Gastroesophageal sphincter (tissue), 4 donors: ENCODE measurements at places on chromosomes 7 and 10.

- H3K4me3 ChIP-seq = no peak overlapping the region
- H3K4me1 ChIP-seq = peaks cover 75% of the 10 kb centered on the region
- no peaks in the 10 kb centered on the region for H3K27me3 ChIP-seq
- no peak for ATAC-seq
Observed at GRCh38 chr10:17003651-17004286, 125.8 kb downstream of the CUBN start.

DNA sequence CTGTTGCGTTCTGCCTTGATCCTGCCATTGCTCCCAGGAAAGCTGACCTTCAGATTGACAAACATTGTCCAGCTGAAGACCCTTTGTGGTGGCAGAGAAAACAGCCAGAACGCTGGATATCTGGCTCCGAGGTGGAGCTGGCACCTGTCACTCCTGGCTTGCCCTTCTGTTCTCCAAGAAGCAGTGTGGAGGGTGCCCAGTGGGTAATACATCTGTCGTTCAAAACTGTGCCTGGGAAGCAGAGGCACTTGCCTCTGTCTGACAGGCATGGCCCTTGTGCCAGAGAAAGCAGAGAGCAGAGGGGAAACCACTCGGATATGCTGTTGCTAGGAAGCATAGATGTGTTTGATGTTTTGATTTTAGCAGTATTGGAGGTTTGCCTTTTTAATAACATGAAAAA is 231.4 kb downstream of the BMPER start:
- no peak for ATAC-seq
- H3K27ac ChIP-seq = no peak overlapping the region
- H3K27me3 ChIP-seq = no peaks in the 10 kb centered on the region
- no peak overlapping the region for H3K4me3 ChIP-seq

GRCh38 chr7:70188901-70189650 is 590.8 kb downstream of the AUTS2 start:
- no peak for ATAC-seq
- H3K27ac ChIP-seq = no peak overlapping the region
- no peak overlapping the region for H3K4me3 ChIP-seq
- no peaks in the 10 kb centered on the region for H3K27me3 ChIP-seq
- H3K4me1 ChIP-seq = peaks cover 16% of the 10 kb centered on the region

GRCh38 chr7:30148951-30149459 is 14.2 kb downstream of the MTURN start:
- H3K4me3 ChIP-seq = peak overlapping the region; percentile 6
- H3K27ac ChIP-seq = no peak overlapping the region
- no peaks in the 10 kb centered on the region for H3K36me3 ChIP-seq
- H3K27me3 ChIP-seq = no peaks in the 10 kb centered on the region
- ATAC-seq = no peak
- H3K4me1 ChIP-seq = peaks cover 72% of the 10 kb centered on the region

DNA sequence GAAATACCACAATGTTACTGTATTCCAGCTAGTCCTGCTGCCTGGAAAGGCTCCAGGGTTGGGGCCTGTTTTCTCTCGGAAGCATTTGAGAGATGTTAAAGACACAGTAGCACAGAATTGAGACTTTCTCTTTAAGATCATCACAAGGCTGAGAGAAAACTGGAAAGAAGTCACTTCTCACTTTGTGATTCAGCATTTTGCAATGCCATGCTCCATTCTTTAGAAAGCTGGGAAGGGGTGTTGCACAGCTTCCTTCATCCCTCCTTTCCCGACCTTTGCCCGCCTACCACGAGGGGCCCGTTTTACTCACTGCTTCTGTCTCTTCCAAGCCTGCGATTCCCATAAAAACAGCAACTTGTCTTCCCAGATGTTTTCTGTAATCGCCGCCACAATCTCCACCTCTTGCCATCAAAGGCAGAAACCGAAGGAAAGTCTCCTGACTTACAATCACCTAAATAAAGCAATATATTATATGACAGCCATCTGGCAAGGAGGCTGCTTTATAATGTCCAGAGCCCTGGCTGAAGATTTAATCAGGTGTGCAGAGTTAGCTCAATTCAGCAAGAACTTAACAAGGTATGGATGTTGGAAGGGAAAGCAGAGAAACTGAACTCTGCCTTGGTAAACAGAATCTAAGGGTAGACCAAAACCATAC is 18.9 kb downstream of the NOD1 start:
- peaks cover 31% of the 10 kb centered on the region for H3K36me3 ChIP-seq
- H3K4me3 ChIP-seq = no peak overlapping the region
- peak overlapping the region; percentile 71 for H3K27ac ChIP-seq
- peaks cover 25% of the 10 kb centered on the region for H3K4me1 ChIP-seq

DNA sequence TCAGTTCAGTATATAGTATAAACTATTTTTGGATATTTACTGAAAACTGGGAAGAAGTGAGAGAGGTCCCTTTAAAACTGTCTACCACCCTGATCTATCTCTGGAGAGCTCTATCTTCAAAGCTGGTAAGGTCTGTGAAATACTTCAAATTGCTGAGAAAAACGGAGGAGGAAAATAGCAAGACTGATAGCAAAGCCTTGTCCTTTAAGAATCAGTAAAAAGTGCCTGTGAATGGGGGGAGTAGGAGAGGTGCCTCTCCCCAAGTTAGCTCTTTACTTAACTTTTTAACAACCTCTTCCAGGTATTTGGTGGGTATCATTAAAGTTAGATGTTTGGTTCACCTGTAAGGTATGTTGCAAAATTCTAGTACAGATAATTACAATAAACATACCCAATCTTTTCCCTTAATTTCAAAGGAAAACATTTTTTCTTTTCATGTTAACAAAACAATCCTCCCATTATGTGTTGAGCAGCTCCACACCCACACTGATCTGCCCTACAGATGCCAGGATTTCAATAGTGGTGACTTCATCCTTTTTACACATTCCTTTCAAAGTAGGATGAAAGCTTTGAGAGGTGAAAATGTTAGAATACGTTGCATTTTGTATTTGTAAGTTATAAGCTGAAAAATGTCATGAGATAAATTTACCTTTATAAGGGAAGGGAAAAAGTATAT is 149.2 kb downstream of the CRPPA start:
- H3K4me1 ChIP-seq = no peaks in the 10 kb centered on the region
- no peak overlapping the region for H3K27ac ChIP-seq
- ATAC-seq = no peak
- H3K36me3 ChIP-seq = no peaks in the 10 kb centered on the region

DNA sequence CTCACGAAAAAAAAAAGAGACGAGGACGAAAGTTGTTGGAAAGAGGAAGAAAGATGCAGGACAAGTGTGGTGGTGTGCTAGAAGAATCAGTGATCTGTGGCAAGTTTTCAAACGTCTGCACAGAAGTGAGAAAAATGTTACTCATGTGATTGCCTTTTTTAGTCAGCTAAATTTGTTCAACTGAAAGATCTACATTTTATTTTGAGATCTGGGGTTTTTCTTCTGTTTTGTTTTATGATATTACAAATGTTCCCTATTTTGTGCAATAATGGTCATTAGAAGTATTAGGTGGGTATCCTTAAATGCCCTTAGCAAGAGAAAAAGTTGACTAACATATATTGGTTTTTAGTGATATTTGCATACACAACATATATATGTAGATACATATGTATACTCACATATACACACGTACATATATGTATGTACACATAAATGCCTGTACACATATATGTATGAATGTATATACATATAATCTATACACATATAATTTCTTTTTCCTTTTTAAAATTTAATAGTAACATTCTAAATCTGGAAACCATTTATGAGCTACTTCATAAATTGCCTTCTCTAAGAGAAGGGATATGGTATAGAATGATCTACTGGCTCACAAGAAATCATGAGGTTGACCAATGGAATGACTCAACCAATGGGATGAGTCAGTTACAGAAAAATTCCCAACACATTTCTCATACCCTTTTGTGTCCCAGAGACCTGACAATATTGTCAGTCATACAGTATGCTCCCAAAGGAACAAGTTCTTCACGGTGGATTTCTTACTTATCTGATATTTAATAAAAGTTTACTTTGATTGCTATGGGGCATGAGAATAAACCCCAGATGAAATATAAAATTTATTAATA is 38.4 kb downstream of the SLC39A12 start:
- H3K27ac ChIP-seq = no peak overlapping the region
- no peak overlapping the region for H3K4me3 ChIP-seq
- ATAC-seq = no peak
- no peaks in the 10 kb centered on the region for H3K27me3 ChIP-seq

GRCh38 chr10:128048819-128049210 is 77.4 kb downstream of the MKI67 start:
- H3K27ac ChIP-seq = peak overlapping the region; percentile 67
- ATAC-seq = no peak
- H3K4me3 ChIP-seq = peak overlapping the region; percentile 32
- no peaks in the 10 kb centered on the region for H3K27me3 ChIP-seq
- no peaks in the 10 kb centered on the region for H3K36me3 ChIP-seq

DNA sequence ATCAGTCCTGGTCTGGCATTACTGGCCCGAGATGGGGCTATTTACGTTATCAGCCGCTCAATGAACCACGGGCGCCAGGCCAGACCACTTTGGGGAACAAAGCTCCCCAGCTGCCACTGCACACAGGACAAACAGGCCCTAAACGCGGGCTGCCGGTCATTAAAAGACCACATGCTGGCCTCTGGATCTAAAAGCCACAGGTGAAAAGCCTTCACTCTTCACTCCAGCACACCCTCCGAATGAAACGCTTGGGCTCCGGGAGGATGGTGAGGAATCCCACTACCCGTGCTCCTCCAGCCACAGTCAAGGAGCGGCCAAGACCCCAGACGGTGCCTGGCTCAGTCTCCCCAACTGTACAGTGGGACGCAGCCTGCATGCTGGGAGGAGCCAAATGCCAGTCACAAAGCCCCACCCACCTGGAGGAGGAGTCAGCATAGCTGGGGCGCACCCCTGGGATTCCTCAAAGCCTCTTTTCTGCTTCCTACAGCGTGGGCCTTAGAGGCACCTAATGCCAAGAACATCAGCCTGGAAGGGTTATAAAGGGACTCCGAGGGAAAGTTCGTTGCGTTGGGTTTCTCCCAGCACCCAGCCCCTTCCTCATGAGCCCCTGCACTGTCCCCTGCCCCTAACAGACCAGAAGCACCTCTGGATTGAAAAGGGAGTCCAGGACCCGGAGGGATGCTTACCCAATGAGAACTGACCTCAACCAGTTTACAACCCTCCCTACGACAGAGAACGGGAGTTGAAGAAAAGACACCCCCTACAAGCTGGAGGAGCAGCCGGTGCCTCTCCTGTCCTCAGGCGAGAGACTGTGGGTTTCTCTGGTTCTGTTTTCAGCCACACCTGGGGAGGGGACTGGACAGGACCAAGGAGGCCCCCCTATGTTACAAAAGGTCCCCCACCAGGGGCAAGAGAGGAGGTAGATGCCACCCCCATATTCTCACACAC is 4.7 kb downstream of the PDGFA start:
- peaks cover 25% of the 10 kb centered on the region for H3K36me3 ChIP-seq
- no peak for ATAC-seq
- H3K4me3 ChIP-seq = no peak overlapping the region
- H3K27me3 ChIP-seq = no peaks in the 10 kb centered on the region

GRCh38 chr10:47247148-47248059 is 52.6 kb upstream of the GDF10 start:
- H3K36me3 ChIP-seq = no peaks in the 10 kb centered on the region
- H3K4me3 ChIP-seq = no peak overlapping the region
- H3K27ac ChIP-seq = no peak overlapping the region
- H3K27me3 ChIP-seq = no peaks in the 10 kb centered on the region
- ATAC-seq = no peak

GRCh38 chr7:85521108-85521694 is 334.3 kb upstream of the SEMA3D start:
- no peak for ATAC-seq
- H3K4me1 ChIP-seq = no peaks in the 10 kb centered on the region
- no peak overlapping the region for H3K27ac ChIP-seq
- H3K27me3 ChIP-seq = no peaks in the 10 kb centered on the region
- no peak overlapping the region for H3K4me3 ChIP-seq

DNA sequence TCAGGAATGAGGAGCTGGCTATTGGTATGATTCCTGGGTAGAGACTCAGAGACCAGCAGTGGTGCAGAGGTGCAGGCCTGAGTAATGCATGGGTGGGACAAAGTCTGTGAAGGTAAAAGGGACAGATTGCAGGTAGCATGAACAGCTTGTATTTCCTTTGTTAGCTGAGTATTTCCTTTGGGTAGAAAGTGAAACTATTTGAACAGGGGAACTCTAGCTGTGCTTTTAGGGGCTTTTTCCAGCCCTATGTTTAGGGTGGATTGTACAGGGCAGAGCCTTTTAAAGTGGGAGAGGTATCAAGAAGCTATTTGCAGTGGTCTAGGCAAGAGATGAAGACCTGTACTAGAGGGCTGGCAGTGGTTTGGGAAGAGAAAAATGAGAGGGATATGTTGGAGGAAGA is 739.9 kb downstream of the REEP3 start:
- no peaks in the 10 kb centered on the region for H3K36me3 ChIP-seq
- no peak for ATAC-seq
- no peak overlapping the region for H3K27ac ChIP-seq
- H3K4me1 ChIP-seq = no peaks in the 10 kb centered on the region
- H3K4me3 ChIP-seq = no peak overlapping the region
- no peaks in the 10 kb centered on the region for H3K27me3 ChIP-seq

GRCh38 chr10:45278860-45279498 is 36.4 kb downstream of the OR13A1 start:
- no peaks in the 10 kb centered on the region for H3K36me3 ChIP-seq
- no peaks in the 10 kb centered on the region for H3K4me1 ChIP-seq
- no peaks in the 10 kb centered on the region for H3K27me3 ChIP-seq
- H3K27ac ChIP-seq = no peak overlapping the region
- H3K4me3 ChIP-seq = no peak overlapping the region
- no peak for ATAC-seq

GRCh38 chr7:48959676-48960075 is 35.3 kb downstream of the CDC14C start:
- no peaks in the 10 kb centered on the region for H3K4me1 ChIP-seq
- H3K27me3 ChIP-seq = no peaks in the 10 kb centered on the region
- no peak overlapping the region for H3K4me3 ChIP-seq
- no peak for ATAC-seq

DNA sequence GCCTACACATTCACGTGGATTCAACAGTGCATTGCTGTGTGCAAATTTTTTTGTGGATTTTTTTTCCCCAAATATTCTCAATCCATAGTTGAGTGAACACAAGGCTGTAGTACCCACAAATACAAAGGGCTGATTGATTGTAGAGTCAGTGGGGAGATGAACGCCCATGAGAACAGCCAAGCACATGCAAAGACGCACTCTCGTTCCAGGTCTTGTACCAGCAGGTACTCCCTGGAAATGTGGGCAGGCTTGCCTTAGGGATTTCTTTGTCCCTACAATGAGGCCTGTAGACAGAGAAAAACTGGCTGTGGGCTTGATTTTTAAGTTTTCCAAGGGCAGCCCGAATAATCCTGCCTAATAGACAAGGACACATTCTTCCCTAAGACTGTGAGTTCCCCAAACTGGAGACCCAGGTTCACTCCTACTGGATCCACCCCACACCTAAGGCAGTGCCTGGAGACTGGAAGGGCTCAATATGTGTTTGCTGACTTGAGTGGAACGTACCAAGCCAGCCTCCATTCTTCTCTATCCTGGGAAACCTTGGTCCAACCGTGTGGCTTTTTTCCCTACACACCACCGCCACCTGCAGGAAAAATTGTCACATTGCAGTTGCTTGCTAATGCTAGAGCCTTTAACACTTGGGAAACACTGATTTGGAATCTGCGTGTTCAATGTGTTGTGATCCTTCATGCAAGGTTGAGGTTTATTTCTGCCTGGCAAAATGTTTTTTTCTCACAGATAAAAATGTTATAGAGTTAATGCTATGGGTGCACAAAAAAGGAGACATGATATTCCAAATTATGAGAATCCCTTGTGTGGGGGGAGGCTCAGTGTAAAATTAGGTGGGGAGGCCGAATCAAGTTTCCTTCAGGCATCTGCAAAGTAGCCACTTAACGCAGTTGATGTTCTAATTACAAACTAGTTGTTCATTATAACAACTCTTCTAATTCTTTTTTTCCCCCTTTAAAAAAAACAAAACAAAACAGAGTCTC is 49.3 kb downstream of the PPP1R17 start:
- H3K4me1 ChIP-seq = no peaks in the 10 kb centered on the region
- no peaks in the 10 kb centered on the region for H3K36me3 ChIP-seq
- no peak overlapping the region for H3K27ac ChIP-seq
- H3K4me3 ChIP-seq = no peak overlapping the region
- peak; percentile 58 for ATAC-seq
